Activated T-helper 1 cell treated with anti-CD3 and anti-CD28 coated beads, Interleukin-12 subunit alpha, Interleukin-12 subunit beta, Interleukin-2, Interleukin-4 antibody, amounts not matched to agents 30 ng/mL and 10 ng/mL and 1 ng/mL, durations not matched to agents 14 hours and 24 hours and 36 hours (primary cell): ENCODE measurements at places on chromosomes 11 and 22. TPM values are rescaled to one million over a fixed set of nuclear protein-coding genes. Genes with fewer than 3 reads are reported as not detected.

Gene LDHAL6A
- not detected in 2 replicates for total RNA-seq

Gene DENND6B
- 1.7 and 2.2 TPM in 2 replicates for total RNA-seq

Gene PRDX5
- 89.0 and 100 TPM in 2 replicates for total RNA-seq

Gene C1QTNF4
- total RNA-seq = 0.16 TPM in 1 of 2 replicates, not detected in the other

Gene F2
- not detected in 2 replicates for total RNA-seq

Gene TSSK2
- total RNA-seq = not detected in 2 replicates

Gene MEN1
- 39.6 and 43.8 TPM in 2 replicates for total RNA-seq

Gene SAMM50
- total RNA-seq = 60.6 and 63.0 TPM in 2 replicates

Gene RBM14
- 198 and 200 TPM in 2 replicates for total RNA-seq

Gene WNT11
- total RNA-seq = 0.39 TPM in 1 of 2 replicates, not detected in the other

Gene GRAMD1B
- 154 and 155 TPM in 2 replicates for total RNA-seq

Gene CEP126
- total RNA-seq = 0.41 and 1.2 TPM in 2 replicates

Gene PATE2
- total RNA-seq = 0.29 and 0.34 TPM in 2 replicates

Gene OR4D5
- total RNA-seq = not detected in 2 replicates

Gene SYT9
- total RNA-seq = not detected in 2 replicates

Gene FOLR2
- total RNA-seq = not detected in 2 replicates

Gene LIF
- 450 and 455 TPM in 2 replicates for total RNA-seq

Gene CLTCL1
- total RNA-seq = 0.64 and 0.73 TPM in 2 replicates

Gene DDTL
- total RNA-seq = 4.0 and 4.7 TPM in 2 replicates

Gene RAB39A
- total RNA-seq = not detected in 2 replicates

Gene DNAJB13
- 0.29 and 0.64 TPM in 2 replicates for total RNA-seq

Gene MPZL2
- total RNA-seq = 13.2 and 15.9 TPM in 2 replicates

Gene CABP7
- not detected in 2 replicates for total RNA-seq

Gene MYOD1
- total RNA-seq = not detected in 2 replicates

Gene OVCH2
- total RNA-seq = not detected in 2 replicates

Gene PDE2A
- 0.57 and 0.64 TPM in 2 replicates for total RNA-seq

Gene KRTAP5-2
- not detected in 2 replicates for total RNA-seq
